Activated CD4-positive, alpha-beta T cell treated with anti-CD3 and anti-CD28 coated beads, Interleukin-2, amount 10 ng/mL, durations not matched to agents 24 days and 14 days (primary cell): ENCODE measurements at places on chromosomes 11 and 22. TPM values are rescaled to one million over a fixed set of nuclear protein-coding genes. Genes with fewer than 3 reads are reported as not detected.

- no peak for DNase-seq
Observed at GRCh38 chr11:121323046-121323607, 30.6 kb downstream of the SC5D start.

- no peak for DNase-seq
Observed at GRCh38 chr11:100719809-100720221, 32.7 kb downstream of the ARHGAP42 start.

DNA sequence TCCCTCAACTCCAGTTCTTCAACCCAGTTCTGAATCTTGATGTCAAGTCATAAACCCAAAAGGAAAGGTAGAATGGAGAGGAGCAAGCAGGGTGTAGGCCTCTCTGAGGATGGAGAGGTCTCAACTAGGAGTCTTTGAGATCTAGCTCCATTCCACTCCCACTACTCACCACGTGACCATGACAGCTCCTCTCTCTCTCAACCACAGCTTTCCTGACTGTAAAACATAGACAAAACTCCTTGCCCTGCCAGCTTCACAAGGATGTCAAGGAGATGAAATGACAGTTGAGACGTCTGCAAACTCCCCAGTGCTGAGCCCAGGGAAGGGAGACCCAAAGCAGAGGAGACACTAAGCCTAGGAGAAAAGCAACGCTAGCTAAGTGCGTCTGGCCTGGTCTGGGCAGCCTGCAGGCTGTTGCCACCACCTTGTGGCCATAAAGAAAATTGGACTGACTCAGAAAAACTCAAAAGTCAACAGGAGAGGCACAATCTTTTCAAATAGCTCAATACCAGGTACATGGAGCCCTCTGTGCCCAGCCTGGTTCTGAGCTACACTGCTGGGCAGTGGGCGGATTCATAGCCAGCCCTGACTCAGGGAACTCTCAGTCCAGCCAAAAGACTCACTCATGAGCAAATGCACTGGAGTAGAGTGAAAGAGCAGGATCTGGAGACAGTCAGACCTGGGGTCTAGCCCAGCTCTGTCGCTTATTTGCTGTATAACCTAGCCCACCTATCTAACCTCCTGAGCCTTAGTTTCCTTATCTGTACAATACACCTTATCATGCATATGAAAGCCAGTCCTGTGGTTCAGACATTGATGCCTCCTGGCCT, 3.4 kb downstream of the CLPB start:
- DNase-seq = peak; percentile 83

GRCh38 chr11:70080763-70081162, 2.6 kb downstream of the ANO1 start:
- DNase-seq = no peak

DNA sequence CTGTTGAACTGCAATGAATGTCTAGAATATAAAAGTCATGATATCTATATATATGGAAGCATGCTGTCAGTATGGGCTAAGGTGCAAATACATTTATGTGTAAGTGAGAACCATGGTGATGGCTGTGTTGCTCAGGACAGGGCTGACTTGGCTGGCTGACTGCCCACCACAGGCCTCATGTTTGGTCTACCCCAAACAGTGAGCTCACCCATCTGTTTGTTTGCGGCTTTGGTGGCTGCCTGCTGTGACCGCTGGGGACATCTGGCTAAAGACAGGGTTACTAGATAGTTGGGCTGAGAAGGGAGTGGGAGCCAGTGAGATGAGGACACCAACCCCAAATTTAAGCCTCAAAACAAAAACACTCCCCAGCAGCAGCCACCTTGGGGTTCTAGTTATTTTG, 6.3 kb downstream of the CD44 start:
- peak; percentile 76 for DNase-seq

The CBLIF gene
- total RNA-seq = not detected in 2 replicates

The YPEL1 gene
- total RNA-seq = 0.61 and 1.3 TPM in 2 replicates

The SHANK3 gene
- total RNA-seq = 0.17 and 0.21 TPM in 2 replicates

The FZD4 gene
- total RNA-seq = 0.02 TPM in 1 of 2 replicates, not detected in the other
